ENCODE measurements at places on chromosomes 3 and 15.

- no peak for DNase-seq
These were observed 7.9 kb downstream of the ARRDC4 start for GRCh38 chr15:97968380-97968779.

GRCh38 chr15:52556524-52557273, 12.1 kb downstream of the ARPP19 start:
- DNase-seq: no peak

- DNase-seq: no peak
These were observed 291.2 kb upstream of the TBC1D5 start for GRCh38 chr3:18033581-18034108.

GRCh38 chr3:135809021-135809634, 156.4 kb upstream of the PPP2R3A start:
- no peak for DNase-seq

- no peak for DNase-seq
These were observed 8.2 kb upstream of the APEH start for GRCh38 chr3:49665822-49666519.

DNA sequence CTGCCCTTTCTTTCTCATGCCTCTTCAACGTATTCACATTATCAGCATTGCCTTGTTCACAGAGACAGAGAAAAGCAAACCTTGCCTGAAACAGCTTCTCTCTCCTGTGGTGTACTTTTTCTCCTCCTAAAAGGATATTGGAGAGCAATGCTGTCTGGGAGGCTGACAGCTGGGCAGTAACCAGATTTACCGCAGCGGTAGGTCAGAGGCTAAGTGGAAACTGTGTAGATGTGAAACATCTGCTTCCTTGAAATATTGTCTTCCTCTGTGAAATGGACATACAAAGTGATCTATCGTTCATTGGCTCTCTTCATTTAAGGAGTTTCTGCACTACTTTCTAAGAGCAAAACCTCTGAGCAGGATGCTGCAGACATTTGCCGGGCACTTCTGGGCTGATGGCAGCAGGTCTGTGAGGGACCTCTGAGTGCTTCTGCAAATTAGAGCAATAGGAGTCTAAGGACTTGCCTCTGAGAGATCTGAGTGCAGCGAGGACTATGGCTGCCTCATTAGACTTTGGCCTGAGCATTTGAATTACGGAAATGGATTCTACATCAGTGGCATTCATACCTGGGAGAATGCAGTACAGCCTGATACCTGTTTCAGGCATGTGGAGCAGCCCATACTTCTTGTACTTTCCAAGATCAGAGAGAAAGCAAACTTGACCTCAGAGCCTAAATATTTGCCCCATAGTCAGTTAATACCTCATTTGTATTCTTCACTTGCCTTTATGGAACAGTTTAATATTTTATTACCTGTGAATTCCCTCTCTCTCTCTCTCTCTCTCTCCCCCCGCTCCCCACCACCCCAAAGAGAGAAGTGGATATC, 260.5 kb upstream of the TPRG1 start:
- DNase-seq: no peak

DNA sequence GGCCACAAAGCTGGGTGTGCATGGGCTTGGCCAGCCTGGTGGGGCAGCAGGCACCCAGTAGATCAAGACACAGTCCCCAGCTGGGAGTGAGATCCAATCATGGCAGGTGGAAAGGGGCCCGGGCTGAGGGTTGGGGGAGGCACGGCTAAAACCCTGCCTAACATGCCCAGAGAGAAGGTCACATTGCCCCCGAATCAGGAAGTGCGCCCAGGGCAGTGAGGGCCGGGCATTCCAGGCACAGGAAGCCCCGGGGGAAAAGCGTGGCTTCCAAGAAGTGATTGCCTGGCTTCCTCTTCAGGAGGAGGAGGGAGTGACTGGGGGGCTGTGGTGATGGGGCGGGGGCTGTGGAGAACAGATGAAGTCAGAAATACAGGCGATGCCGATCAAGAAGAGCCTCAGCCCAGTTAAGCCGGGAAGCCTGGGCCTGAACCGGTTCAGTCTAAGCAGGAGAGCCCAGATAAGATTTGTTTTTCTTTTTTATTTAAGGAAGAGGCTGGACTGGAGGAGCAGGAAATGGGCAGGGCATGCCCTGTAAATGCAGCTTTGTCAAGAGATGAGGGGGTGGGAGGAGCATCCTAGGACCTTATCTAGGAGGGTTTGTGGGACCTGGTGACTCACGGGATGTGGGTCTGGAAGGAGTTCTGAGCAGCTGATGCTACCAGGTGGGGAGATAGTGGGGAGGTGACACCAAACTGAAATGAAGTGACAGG, 83.9 kb downstream of the CHSY1 start:
- DNase-seq: peak; percentile 61

DNA sequence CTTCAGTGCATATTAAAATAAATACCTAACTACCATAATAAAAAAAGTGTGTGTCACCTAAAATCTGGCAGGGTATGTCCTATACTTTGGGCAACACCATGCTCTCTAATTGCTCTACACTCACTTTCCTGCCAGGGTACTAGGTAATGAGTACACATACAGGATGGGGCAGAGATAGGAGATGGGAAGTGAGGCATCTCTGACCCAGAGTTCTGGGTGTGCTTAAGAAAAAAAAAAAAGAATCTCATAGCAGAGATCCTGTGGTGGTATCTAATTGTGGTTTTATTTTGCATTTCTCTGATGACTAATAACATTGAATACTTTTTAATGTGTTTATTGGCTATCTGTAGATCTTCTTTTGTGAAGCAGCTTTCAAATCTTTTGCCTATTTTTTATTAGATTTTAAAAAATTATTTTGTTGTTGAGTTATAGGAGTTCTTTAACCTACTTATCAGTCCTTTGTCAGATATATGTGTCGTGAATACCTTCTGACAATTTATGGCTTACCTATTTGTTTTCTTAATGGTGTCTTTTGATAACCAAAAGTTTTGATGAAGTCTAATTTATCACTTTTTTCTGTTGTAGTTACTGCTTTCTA, 48.0 kb downstream of the EEFSEC start:
- no peak for DNase-seq

- no peak for DNase-seq
These were observed 54.3 kb downstream of the DGKG start for GRCh38 chr3:186307594-186308221.

- DNase-seq: no peak
These were observed 71.7 kb downstream of the TMCO5A start for GRCh38 chr15:38005953-38006808.

- no peak for DNase-seq
These were observed 339.5 kb upstream of the DNAJC19 start for GRCh38 chr3:181329024-181329423.

- DNase-seq: no peak
These were observed 26.4 kb upstream of the SKIL start for GRCh38 chr3:170331143-170331542.

Data from CD8-positive, alpha-beta T cell (primary cell).